GM23248 (cell line): ENCODE measurements at places on chromosomes 7 and 10.

DNA sequence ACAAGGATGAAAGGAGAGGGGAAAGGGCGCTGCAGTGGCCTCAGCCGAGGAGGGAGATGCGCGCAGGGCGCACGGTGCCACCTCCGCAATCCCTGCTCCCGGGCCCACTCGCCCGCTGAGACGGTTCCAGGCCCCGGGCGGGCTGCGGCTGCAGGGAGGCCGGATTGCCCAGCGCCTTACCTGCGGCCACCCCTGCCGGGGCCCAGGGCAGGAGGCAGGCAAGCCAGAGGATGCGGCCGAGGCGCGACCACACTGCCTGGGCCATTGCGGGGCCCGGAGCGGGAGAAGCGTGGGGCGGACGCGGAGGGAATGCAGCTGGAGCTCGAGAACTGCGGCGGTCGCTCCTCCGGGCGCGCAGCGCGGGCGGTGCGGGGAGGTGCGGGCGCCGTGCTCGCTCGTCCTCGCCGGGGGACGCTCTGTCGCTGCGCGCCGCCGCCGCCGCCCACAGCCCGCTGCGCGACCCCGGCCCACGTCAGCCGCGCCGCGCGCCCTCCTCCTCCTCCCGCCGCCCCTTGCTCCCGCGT is at the start of gene TMEM130:
TMEM130 (minus strand) TSS at position 418 of the 524 bp plus-strand sequence; CDS start at position 265, 153 bp downstream.
- peak; percentile 40 for DNase-seq

- DNase-seq = peak; percentile 54
Measured at GRCh38 chr7:102260856-102261255, 25.8 kb upstream of the SH2B2 start.

DNA sequence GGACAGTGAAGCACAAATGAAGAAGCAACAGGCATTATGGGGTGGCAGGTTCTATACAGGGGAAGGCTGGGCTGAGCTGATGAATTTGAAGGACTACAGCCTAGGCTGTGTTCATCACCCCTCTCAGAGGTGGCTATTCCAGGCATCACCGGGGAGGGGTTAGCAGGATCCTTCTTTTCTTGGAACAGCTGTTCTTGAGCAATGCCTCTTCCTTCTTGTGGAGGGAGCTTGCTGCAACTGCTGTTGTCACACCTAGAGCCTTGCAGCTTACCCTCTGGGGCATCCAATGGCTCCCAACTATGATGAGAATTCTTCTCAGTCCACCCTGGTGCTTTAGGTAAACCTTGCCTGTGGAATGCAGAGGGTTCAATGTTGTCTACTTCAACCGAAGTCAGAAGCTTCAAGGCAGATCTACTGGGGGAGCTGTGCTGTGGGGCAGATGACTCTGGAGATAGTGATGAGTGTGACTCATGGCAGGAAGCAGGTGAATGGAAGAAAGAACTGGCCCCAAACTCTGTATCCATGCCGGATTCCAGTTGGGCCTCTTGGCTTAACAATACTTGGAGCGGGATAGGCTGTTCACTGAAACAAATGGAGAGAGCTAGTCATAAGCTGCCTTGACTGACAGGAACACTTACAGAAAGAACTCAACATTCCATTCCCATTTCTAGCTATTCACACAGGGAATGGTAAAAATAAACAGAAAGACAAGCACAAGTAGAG is 21.5 kb upstream of the PPP3CB start:
- no peak for DNase-seq

GRCh38 chr7:94174956-94175355 is 170.8 kb upstream of the BET1 start:
- no peak for DNase-seq

DNA sequence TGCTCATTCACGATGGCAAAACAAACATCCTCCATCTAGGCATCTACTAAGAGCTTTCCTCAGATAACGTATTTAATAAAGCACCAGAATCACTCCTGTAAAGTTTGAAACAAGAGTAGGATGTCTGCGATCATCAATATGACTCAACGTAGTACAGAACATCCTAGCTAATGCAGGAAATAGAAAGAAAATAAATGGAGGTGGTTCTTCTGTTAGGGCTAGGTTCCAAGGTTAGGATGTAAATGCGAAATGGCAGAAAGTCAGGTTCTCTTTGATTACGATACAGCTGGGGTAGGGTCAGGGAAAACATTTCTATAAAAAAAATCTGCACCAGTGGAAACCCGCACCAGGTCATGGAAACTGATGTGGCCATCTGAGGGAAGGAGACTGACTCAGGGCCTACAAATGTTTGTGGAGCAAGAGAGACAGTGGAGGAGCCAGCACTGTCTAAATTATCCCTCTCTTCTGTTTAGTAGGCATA is 29.1 kb downstream of the CCDC6 start:
- DNase-seq = peak; percentile 68

DNA sequence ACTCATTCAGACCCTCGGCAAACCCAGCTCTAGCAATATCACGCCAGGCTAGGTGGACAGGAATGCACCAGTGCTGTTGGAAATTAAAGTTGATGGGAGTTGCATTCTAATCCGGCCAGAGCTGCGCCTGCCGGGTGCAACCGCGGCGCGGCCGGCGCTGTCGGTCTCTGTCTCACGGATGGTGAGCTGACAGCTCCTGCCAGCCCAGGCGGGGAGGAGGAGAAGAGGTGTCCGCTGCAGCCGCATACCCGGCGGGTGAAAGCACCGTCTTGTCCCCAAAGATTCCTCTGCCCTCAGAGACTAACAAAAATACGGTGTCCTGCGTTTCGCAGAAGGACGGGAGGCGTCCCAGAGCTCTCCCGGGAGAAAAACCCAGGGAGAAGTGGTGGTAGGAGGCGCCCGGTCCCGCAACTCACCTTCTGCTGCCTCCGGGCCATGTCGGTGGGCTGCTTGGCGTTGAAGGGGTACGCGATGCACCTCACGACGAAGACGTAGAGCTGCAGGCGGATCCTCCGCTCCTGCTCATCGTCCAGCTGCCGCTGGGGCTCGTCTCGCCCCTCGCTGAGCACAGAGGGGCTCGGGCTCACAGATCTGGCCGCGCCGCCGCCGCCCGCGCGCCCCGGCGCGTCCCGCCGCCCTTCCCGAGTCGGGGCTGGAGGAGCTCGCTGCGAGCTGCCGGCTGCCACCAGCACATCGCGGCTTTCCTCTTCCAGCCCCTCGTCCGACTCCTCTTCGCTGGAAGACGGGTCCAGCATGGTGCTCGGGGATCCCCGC is 490 bp downstream of the CADPS2 start:
- peak; percentile 52 for DNase-seq

- DNase-seq = peak; percentile 86
Measured at GRCh38 chr10:101067356-101068083, 5.7 kb downstream of the KAZALD1 start.

GRCh38 chr7:98992076-98992475 is 113.7 kb downstream of the TRRAP start:
- no peak for DNase-seq

GRCh38 chr10:91974960-91975359 is 51.4 kb downstream of the BTAF1 start:
- peak; percentile 90 for DNase-seq

GRCh38 chr10:132434405-132435005 is 37.5 kb downstream of the PWWP2B start:
- DNase-seq = no peak

DNA sequence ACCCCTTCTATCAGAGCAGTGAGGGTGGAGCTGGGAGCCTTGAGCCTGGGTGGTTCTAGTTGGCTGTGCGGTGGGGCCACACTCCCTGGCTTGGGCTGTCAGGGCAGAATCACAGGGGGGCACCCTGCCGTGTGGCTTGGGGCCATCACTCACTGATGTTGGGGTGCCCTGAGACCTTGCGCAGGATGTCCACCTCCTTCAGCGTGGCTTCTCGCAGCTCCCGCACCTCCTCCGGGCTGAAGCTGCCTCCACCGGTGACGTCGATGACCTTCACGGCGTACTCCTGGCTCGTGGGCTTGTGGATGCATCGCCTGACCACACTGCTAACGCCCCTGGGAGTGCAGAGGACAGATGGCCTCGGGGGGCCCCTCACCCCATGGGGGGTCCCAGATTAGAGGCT is 5.3 kb downstream of the PHKG1 start:
- DNase-seq = no peak

GRCh38 chr10:11407939-11408338 is 203.5 kb downstream of the USP6NL start:
- no peak for DNase-seq

GRCh38 chr7:45580053-45580872 is 6.1 kb downstream of the ADCY1 start:
- DNase-seq = peak; percentile 13

DNA sequence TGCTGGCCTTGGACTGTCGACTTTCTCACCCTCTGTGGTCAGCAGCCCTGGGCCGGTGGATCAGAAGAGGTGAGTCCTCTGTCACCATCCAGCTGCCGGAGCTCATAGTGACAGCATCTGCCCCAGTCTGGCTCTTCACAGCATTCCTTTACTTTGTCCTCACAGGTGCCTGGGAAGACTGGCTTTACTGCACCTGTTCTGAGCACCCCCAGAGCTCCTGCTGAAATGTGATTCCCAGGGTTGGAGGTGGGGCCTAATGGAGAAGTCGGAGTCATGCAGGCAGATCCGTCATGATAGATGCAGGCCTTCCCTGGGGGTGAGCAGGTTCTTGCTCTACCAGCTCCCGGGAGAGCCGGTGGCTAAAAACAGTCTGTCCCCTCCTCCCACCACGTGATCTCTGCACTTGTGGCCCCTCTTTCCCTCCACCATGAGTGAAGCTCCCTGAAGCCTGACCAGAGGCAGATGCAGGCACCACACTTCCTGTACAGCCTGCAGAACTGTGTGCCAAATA is 171.5 kb downstream of the ZMYND11 start:
- DNase-seq = no peak

DNA sequence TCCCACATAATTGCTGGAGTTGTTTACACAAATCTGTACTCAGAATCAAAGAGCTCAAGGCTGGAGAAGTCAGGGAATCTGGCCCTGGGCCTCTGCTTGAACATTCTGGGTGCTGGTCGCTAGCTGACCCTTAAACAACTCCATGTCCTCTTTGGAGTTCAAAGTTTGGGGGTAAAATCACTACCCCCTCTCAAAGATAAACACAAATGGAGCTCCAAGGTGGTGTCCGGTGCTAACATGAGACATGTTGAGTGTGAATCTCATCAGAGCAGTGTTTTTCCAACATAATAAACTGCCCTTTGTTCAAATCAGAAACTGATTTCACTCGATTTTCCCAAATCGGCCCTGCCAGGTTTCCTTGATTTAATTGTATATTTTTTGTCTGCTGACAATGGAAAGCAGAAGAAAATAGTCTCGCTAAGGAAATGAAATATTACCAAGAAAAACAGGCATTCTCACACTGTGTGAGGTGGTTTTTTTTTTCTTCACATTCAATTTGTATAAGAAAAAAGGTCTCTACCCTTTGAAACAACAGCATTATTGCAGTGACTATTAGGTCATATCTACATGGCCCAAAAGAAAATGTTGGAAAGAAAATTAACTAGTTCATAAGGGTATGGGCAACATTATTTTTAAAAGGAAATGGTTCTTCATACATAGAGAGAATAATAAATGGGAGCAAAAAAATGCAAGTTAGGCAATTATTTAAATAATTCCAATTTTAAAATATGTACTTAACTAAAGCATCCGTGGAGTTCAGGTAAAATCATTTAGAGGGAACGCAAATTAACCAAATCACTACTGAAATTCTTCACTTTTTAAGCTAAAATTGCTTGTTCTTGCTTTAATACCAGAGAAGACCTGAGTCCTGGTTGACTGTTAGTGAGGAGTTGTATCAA is 56.1 kb upstream of the CAPZA2 start:
- no peak for DNase-seq

- no peak for DNase-seq
Measured at GRCh38 chr7:70612811-70613210, 519.1 kb upstream of the GALNT17 start.

DNA sequence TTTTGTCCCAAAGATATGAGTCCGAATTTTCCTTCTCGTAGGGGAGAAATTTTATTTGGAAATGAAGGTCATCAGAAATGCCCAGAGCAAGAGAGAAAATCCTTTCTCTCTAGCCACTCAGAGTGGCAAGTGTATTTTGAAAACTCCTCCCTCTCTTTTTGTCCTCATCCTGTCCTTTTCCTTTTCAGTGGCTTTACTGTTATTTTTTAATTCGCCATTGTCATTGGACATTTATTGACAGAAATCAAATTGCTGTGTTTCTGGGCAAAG is 39.6 kb downstream of the TET1 start:
- no peak for DNase-seq

DNA sequence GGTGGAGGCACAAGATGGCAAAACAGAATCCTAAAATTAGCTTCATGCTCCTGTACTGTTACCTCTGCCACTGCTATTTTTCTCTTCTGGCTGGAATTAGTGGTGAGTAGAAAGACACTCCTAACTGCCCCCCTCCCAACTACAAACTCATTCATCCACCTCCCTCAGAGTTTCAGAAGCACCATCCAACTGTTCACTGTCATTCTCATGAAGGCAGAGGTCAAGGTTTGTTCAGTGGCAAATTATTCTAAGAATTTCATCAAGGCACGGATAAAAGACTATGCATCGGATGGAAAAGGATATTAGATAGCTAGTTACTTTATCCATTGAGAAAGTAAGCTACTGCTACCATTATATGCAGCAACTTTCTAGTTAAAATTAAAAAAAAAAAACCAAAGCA is 59.7 kb downstream of the LRGUK start:
- DNase-seq = no peak

DNA sequence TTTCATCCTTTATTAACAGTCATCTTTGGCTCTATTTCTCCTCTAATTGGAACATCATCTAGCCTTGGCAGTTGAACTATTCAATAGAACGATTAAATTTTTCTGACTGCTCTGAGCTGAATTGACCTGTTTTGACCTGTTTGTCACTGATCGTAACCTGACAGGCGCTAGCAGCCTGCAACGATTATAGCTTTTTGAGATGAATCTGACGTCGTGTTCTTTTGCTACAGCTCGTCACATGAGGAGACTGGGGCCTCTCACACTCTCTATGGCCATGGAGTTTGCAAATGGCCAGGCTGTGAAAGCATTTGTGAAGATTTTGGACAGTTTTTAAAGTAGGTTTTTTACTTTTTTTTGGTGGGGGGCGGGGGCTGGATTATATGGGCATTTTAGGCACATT is 229.8 kb downstream of the FOXP2 start:
- DNase-seq = no peak

GRCh38 chr7:50723173-50723572 is 59.5 kb downstream of the GRB10 start:
- DNase-seq = no peak

DNA sequence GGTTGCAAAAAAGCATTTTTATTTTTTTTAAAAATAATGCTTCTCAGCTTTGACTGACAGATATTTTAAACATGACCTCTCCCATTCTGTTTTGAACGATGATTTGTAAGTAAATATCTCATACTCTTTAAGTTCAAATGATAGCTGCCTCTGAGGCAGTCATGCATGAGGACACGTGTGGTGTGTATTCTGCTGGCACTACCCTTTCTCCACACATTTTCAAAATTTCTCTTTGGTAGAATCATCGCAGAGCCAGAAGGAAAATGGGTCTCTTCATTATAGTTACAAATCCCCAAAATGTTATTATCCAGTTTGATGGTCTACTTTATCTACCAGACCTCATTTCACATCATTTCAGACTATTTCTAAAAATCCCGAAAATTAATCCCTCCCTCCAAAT is 55.1 kb downstream of the FZD1 start:
- no peak for DNase-seq

DNA sequence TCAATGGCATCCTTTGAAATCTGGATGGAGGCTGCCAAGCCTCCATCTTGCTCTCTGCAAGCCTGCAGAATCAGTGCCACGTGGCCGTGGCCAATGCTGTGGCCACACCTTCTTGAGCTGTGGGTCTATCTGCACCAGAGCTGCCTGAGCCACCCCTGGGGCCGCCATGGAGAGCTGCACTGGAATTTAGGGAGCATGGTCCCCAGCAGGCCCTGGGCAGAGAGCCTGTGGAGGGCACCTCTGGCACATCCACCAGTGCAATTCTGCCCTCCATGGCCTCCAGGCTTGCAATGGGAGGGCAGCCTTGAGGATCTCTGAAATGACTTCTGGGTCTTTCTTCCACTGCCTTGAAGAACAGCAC is 55.6 kb upstream of the NKX6-2 start:
- DNase-seq = no peak
